A549 treated with AZD2906 at 1 μM for 4 hours (cell line): ENCODE measurements at places on chromosomes 7 and 10. TPM values are rescaled to one million over a fixed set of nuclear protein-coding genes. Genes with fewer than 3 reads are reported as not detected.

The C10orf95 gene
- total RNA-seq = 0.10 to 0.19 TPM (median 0.12 TPM) in 4 of 5 replicates, not detected in the other

The ITPRID1 gene
- not detected in 5 replicates for total RNA-seq

The FBXL13 gene
- 0.18 to 0.53 TPM (median 0.40 TPM) in 5 replicates for total RNA-seq

The NUB1 gene
- total RNA-seq = 31.7 to 47.2 TPM (median 37.0 TPM) in 5 replicates

The CTTNBP2 gene
- total RNA-seq = 0.21 to 0.61 TPM (median 0.26 TPM) in 5 replicates

The GSTO2 gene
- total RNA-seq = 1.5 to 2.2 TPM (median 1.8 TPM) in 5 replicates

The LAMB1 gene
- 94.3 to 137 TPM (median 104 TPM) in 5 replicates for total RNA-seq

The NPFFR1 gene
- total RNA-seq = under 0.01 TPM in 1 of 5 replicates, not detected in the others

The STEAP1B gene
- 0.07 to 0.19 TPM (median 0.12 TPM) in 4 of 5 replicates, not detected in the other for total RNA-seq

The UNCX gene
- 0.05 to 0.06 TPM in 2 of 5 replicates, not detected in the others for total RNA-seq

The LRRC18 gene
- total RNA-seq = not detected in 5 replicates

The CREB5 gene
- 2.9 to 5.0 TPM (median 4.1 TPM) in 5 replicates for total RNA-seq

The ELN gene
- 0.12 to 0.16 TPM (median 0.14 TPM) in 4 of 5 replicates, not detected in the other for total RNA-seq

The HOXA4 gene
- total RNA-seq = 1.6 to 1.9 TPM (median 1.8 TPM) in 5 replicates

The HKDC1 gene
- 8.0 to 11.7 TPM (median 9.0 TPM) in 5 replicates for total RNA-seq

The FXYD4 gene
- not detected in 5 replicates for total RNA-seq

The SLC16A9 gene
- total RNA-seq = 0.07 to 0.20 TPM (median 0.13 TPM) in 5 replicates

The XRCC2 gene
- 3.3 to 4.8 TPM (median 4.2 TPM) in 5 replicates for total RNA-seq

The NEUROD6 gene
- total RNA-seq = not detected in 5 replicates

The FAM25G gene
- 0.73 to 1.2 TPM (median 0.90 TPM) in 4 of 5 replicates, not detected in the other for total RNA-seq
